ENCODE measurements at places on chromosomes 7 and 10.

DNA sequence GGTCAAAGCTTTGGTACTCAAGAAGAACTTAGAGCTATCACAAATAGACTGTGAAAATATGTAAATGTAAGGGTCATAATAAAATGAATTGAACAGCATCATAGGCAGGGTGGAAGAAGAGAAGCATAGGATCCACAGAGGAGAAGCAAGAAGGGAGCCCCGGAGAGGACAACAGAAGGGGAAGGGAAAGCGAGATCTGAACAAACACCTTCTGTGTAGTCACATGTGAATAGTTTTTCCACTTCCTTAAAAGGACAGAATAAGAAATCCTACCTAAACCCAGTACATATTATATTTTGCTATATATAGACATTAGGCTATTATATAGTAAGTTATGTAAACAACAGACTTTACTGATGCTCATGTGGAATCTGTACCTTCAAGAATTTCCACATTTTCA lies 160.2 kb downstream of the DKK1 start:
- DNase-seq = peak; percentile 6

DNA sequence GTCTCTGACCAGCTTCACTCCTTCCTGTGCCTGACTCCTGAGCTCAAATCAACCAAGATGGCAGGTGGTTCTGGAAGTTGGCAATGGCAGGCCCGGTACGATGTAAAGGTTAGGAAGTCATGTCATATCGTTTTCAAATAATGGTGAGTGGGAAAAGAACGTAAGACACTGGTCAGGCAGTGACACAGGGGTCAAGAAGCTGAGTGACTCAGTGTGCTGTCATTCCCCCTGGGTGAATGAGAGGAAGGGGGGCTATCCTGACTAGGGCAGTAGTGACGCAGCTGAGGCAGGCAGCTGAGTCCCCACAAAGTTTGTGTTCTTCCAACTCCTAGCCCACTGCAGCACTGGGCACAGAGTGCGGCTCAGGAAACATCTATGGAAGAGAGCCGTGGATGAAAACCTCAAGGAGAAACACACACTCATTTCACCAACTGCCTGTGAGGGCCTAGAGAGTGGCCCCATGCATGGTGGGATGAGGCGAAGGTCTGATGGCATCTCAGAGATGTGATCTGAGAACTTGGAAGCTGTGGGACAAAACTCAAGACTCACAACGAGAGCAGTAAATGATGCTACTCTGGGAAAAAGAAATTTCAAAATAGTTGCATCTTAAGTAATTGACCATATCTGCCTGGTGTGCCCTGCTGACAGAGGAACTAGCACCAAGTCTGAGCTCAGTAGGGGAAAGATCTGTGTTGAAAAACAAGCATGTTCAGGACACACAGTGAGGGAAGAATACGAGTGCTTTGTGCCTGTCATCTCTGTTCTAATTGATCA lies 23.2 kb downstream of the CREB3L2 start:
- DNase-seq = no peak

DNA sequence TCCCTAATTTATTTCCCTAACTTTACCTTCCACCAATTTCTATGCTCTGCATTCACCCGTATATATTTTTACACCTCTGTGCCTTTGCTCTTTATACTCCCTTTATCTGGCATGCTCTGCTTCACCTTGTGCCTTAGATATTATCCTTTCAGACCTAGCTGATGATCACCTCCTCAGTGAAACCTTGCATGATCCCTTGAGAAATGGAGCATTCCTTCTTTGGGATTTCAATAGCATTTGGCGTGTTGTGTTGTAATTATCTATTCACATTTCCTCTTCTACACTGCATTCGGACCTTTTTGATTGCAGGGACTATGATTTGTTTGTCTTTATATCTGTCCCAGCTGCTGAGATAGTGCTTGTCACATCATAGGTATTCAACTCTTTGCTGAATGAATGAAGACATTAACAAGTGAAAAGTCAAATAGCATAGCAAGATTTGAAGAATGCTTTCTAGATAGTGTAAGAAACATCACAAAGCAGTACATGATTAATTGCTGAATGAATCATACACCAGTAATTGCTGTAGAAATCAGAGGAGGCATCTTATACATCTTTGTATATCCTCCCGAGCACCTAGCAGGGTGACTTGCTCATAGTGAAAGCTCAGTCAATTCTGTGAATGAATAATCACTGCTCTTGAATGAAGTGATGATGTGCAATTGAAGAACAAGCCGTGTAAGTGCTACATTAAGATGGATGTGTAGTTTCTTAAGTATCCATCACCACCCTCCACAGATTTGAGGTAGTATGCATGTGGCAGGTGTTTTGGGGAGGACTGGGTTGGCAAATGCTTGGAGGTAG lies 2.0 kb upstream of the TM9SF3 start:
- no peak for DNase-seq

GRCh38 chr10:49023071-49023470 lies 83.4 kb upstream of the LRRC18 start:
- DNase-seq = no peak

GRCh38 chr7:16667355-16667754 lies 21.4 kb downstream of the BZW2 start:
- DNase-seq = no peak

GRCh38 chr10:92264249-92264648 lies 26.6 kb downstream of the CPEB3 start:
- no peak for DNase-seq

GRCh38 chr7:71865172-71865571 lies 547.0 kb downstream of the CALN1 start:
- no peak for DNase-seq

GRCh38 chr7:101933688-101934121 lies 116.3 kb downstream of the CUX1 start:
- no peak for DNase-seq

- no peak for DNase-seq
Measured at GRCh38 chr7:15158141-15158810, 255.7 kb upstream of the DGKB start.

DNA sequence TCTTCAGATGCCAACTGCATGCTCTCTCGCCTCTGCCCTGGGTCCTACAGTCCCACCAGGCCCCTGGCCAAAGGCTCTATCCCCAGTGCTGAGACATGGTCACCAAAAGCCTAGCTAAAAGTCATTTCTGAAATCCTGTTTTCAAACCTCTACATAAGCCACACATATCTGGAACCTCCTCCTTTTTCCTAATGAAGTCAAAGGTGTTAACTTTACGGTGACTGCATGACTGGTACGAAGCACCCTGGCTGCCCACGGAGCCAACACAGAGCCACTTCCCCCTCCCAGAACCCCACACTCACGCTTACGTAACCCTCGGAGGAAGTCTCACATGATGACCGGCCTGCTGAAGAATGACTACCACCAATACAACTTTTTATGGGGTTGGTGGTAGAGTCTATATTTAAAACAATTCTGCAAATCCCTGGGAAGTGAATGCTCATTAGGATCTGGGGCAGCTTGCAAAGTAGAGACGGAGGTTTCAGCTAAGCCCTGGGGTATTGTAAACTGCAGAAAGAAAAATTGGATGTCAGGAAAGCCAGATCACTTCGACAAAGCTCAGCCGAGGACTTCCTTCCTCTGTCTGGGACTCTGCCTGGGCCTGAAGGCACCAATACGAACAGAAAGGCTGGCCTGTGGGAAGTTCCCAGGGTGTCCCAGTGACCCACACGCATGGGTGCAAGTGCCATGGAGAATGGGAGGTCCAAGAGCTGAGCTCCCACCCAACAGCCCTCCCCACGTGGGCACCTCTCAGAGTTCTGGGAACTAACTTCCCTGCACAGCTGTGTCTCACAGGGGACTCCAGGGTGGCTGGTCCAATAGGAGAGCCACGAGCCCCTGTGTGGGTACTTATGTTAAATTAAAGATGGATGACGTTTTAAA lies 50.7 kb downstream of the PDGFA start:
- DNase-seq = peak; percentile 28

- DNase-seq = no peak
Measured at GRCh38 chr10:69217119-69217754, 2.9 kb upstream of the HKDC1 start.

- peak; percentile 30 for DNase-seq
Measured at GRCh38 chr10:43679509-43679908, 30.8 kb upstream of the ZNF32 start.

Measured in pons (tissue), 1 donor.